ENCODE measurements at places on chromosomes 12 and 14. TPM values are rescaled to one million over a fixed set of nuclear protein-coding genes. Genes with fewer than 3 reads are reported as not detected.

DNA sequence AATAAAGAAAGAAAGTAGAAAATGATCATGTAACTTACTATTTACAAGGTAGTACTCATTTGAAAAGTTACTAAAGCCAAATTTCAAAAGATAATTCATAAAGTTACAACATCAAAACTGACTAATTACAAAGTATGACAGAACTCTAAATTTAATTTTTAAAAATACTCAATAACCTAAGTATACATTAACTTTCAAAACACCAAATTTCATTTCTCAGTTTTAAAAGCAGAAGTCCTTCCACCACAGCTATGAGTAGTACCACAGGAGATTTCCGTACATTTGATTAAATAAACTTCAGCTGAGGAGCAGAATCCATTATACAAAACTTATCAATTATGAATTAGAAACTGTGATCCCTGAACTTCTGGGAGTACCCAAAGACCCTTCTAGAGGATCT is 100.8 kb upstream of the BBS10 start:
- H3K36me3 ChIP-seq: peaks cover 45% of the 10 kb centered on the region
- DNase-seq: no peak
- no peak overlapping the region for H3K27ac ChIP-seq

DNA sequence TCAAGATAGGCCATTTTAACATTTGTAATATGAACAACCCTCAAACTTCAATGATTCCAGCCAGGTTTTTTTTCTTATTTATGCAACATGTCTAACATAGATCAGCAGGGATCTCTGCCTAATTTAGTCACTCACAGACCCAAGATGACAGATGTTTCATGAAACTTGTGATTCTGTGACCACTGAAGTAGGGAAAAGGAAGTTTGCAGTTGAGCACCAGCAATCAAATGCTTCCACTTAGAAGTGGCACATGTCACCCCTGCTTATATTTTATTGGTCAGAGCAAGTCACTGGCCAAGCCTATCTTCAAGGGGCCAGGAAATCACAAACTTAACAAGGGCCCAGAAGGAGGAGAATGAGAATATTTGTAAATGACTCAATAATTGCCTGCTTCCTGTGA is 150.6 kb downstream of the BCAT1 start:
- no peak for DNase-seq
- no peak overlapping the region for H3K4me3 ChIP-seq
- H3K36me3 ChIP-seq: peaks cover 12% of the 10 kb centered on the region
- H3K27me3 ChIP-seq: no peaks in the 10 kb centered on the region

DNA sequence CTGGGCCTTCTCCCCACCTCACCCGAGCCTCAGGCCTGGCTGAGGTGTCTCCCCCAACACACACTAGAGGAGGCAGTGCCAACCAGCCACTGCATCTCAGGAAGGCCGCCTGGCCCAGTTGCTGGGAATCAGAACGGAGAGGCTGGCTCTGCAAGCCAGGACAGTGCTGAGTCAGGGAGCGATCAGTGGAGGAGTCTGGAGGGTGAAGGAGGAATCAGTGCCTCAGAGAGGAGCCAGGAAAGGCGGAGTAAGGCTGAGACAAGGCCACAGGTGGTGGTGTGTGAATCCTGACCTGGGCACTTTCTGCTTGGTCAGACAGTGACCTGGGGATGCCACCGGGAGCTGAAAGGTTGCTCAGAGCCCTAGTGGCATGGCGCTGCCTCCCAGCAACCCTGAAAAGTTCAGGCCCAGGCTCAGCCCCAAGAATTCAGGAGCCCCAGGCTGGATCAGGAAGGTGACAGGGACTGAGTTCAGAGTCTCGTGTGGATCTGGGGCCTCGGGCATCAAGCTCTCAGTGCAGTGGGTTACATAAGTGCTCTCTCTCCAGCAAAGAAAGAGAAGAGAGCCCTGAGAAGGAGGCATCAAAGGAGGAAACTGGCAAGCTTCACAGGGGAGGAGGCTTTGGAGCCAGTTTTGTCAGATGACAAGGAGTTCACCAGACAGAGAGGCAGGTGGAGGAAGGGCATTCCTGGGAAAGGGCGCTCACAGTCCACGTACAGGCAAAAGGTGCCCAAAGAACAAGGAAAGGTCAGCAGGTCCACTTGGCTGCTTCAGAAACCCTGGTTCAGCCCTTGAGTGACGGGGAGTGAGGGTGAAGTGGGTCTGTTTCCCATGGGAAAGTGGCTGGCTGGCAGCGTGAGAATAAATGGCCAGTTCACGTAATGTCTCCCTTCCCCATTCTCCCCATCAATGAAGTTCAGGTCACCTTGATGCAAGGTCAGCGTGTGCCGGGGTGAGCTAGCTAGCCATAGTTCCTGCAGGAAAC is 87.8 kb downstream of the ZFP36L1 start:
- H3K4me1 ChIP-seq: no peaks in the 10 kb centered on the region
- no peak overlapping the region for H3K4me3 ChIP-seq
- H3K36me3 ChIP-seq: no peaks in the 10 kb centered on the region
- DNase-seq: no peak

GRCh38 chr14:51603495-51603894 is 48.2 kb upstream of the FRMD6 start:
- H3K4me3 ChIP-seq: no peak overlapping the region
- DNase-seq: no peak
- no peaks in the 10 kb centered on the region for H3K36me3 ChIP-seq
- peaks cover 3% of the 10 kb centered on the region for H3K4me1 ChIP-seq
- H3K27me3 ChIP-seq: peaks cover 33% of the 10 kb centered on the region

- H3K27me3 ChIP-seq: no peaks in the 10 kb centered on the region
- H3K4me3 ChIP-seq: peak overlapping the region; percentile 86
- H3K4me1 ChIP-seq: peaks cover 51% of the 10 kb centered on the region
Measured at GRCh38 chr12:57518920-57519795, 1.2 kb downstream of the DDIT3 start.

DNA sequence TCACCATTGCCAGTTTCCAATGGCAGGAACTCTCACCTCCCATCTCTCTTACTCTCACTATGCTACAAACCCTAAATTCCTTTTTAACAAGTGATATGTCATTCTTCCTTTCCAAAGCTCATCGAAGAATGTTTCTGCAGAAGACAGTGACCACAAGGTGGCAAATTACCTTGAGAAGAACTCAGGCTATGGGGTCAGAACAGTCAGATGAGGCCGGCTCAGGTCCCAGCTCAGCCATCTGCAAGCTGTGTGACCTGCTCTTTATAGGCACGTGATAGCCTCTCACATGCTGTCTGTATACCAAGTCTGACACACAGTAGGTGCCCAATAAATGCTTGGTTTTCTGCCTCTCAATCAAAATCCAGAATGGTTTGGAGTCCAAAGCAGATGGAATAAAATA is 80.7 kb downstream of the FOXN3 start:
- H3K4me1 ChIP-seq: peaks cover 22% of the 10 kb centered on the region
- no peak overlapping the region for H3K27ac ChIP-seq
- H3K27me3 ChIP-seq: no peaks in the 10 kb centered on the region
- H3K36me3 ChIP-seq: peaks cover 7% of the 10 kb centered on the region
- H3K4me3 ChIP-seq: no peak overlapping the region
- DNase-seq: no peak

GRCh38 chr14:101736071-101736470 is 25.4 kb upstream of the PPP2R5C start:
- no peaks in the 10 kb centered on the region for H3K27me3 ChIP-seq
- no peak overlapping the region for H3K27ac ChIP-seq
- no peaks in the 10 kb centered on the region for H3K36me3 ChIP-seq
- no peak for DNase-seq
- H3K4me3 ChIP-seq: no peak overlapping the region

GRCh38 chr12:88993651-88994050 is 358.6 kb downstream of the DUSP6 start:
- H3K27ac ChIP-seq: no peak overlapping the region
- DNase-seq: no peak
- peaks cover 28% of the 10 kb centered on the region for H3K27me3 ChIP-seq
- H3K36me3 ChIP-seq: no peaks in the 10 kb centered on the region
- no peaks in the 10 kb centered on the region for H3K4me1 ChIP-seq
- no peak overlapping the region for H3K4me3 ChIP-seq

DNA sequence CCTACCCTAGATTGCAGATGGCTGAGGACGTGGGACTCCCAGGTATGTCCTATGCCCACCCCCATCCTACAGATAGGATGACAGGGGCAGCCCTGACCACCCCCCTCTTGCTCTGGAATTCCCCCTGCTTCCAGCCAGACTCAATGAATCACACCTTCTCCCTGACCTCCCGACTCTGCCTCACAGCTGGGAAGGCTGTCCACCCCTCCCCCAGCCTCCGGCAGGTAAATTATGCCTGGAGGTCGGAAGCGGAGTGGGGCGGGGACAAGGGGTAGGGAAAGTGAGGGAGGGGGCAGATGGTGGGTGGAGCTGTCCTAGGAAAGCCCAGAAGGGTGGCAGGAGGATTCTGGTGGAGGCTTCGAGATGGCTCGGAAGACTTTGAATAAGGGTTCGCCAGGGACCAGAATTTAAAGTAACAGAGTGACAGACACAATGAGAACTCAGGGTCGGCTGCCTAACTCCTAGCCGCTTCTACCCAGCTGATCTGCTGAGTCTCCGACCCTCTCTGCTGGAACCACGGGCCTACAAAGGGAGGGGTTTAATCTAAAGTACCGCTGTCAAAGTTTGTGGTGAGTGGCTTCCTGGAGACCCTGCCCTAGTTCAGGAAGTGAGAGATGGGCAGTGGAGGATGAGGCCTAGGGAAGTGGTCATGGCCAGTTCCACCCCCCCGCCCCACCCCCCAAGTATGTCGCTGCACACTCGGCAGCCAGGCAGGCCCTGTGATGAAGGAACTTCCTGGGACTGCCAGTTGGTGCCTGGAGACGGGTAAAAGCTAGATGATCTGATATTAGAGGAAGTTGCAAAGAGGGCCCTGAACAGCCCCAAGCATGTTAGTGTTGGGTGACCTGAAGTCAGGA is 4.2 kb downstream of the PLEKHG3 start:
- H3K36me3 ChIP-seq: peaks cover 16% of the 10 kb centered on the region
- H3K4me3 ChIP-seq: peak overlapping the region; percentile 70
- H3K27ac ChIP-seq: peak overlapping the region; percentile 86
- peaks cover 64% of the 10 kb centered on the region for H3K27me3 ChIP-seq
- peaks cover 59% of the 10 kb centered on the region for H3K4me1 ChIP-seq

- H3K4me3 ChIP-seq: no peak overlapping the region
- H3K27me3 ChIP-seq: peaks cover 27% of the 10 kb centered on the region
- no peak overlapping the region for H3K27ac ChIP-seq
- H3K36me3 ChIP-seq: no peaks in the 10 kb centered on the region
Measured at GRCh38 chr14:69270795-69271708, 11.1 kb downstream of the GALNT16 start.

DNA sequence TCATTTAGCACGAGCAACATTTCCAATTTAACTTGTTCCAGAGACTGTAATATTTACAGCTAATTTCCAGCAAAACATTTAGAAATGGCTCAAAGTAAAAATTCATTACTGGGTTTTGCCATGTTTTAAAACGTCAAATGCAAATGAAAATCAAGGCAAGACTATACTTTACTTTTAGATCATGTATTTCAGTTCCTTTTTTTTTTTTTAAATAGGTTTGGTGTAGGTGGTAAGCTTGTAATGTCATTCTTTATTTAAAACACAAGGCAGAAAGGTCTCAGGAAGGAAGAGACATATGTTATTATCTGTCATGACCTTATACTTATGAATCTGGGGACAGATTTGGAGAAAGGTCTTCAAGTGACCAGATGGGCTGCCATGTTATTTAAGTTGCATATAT is 54.1 kb downstream of the GRIP1 start:
- no peaks in the 10 kb centered on the region for H3K4me1 ChIP-seq
- no peaks in the 10 kb centered on the region for H3K36me3 ChIP-seq
- no peak overlapping the region for H3K4me3 ChIP-seq
- no peak for DNase-seq
- peaks cover 9% of the 10 kb centered on the region for H3K27me3 ChIP-seq

DNA sequence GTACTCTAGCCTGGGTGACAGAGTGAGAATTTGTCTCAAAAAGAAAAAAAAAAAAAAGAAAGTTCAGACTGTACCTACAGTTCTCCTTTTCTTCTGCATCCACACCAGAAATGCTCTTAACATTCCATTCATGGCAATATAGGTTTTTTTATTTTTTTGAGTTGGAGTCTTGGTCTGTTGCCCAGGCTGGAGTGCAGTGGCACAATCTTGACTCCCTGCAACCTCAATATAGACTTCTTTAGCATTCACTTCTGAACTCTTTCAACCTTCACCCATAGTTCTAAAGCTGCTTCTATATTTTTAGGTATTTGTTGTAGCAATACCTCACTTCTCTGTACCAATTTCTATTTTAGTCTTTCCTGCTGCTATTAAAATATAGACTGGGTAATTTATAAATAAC is 1095.7 kb downstream of the FLRT2 start:
- H3K36me3 ChIP-seq: no peaks in the 10 kb centered on the region
- H3K4me1 ChIP-seq: no peaks in the 10 kb centered on the region
- no peak overlapping the region for H3K4me3 ChIP-seq

DNA sequence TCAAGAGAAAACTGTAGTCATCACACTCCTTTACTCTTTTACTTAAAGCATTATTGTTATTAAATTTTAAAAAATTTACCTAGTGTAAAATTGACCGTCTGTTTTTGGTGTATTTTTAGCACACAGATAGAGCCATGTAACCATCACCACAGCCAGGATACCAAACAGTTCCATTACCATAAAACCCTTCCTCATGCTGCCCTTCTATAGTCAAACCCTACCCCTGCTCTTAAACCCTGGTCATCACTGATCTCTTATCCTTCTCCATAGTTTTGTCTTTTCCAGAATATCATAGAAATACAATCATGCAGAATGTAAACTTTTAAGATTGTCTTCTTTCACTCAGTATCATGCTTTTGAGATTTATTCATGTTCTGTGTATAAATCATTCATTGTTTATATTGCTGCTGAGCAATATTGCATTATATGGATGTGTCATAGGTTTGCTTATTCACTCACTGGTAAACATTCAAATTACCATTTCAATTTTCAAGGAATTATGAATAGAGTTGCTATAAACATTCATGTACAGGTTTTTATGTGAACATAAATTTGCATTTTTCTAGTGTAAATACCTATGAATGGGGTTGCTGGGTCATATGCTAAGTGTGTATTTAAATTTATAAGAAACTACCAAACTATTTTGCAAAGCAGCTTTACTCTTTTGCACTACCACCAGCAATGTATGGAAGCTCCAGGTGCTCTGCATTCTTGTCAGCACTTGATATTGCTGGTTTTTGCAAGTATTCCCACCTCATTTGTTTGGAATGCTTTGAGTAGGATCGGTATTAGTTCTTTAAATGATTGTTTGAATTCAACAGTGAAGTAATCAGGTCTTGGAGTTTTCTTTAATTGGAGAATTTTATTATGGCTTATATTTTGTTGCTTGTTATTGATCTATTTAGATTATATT is 125.5 kb downstream of the LMNTD1 start:
- H3K4me3 ChIP-seq: no peak overlapping the region
- H3K4me1 ChIP-seq: peaks cover 6% of the 10 kb centered on the region
- no peak overlapping the region for H3K27ac ChIP-seq
- no peak for DNase-seq

The NFKBIA gene
- total RNA-seq: 56.1 TPM

The HOXC11 gene
- not detected for total RNA-seq
